H9 (cell line): ENCODE measurements at places on chromosomes 6 and 20. TPM values are rescaled to one million over a fixed set of nuclear protein-coding genes. Genes with fewer than 3 reads are reported as not detected.

PCSK2 gene
- 1.5 and 2.8 TPM in 2 replicates for total RNA-seq

RBM38 gene
- 66.8 and 67.9 TPM in 2 replicates for total RNA-seq

NKAIN4 gene
- total RNA-seq: 19.1 and 20.9 TPM in 2 replicates

FOXF2 gene
- not detected in 2 replicates for total RNA-seq

CASP8AP2 gene
- total RNA-seq: 32.6 and 33.6 TPM in 2 replicates

OOEP gene
- not detected in 2 replicates for total RNA-seq

MUCL3 gene
- 0.15 and 0.20 TPM in 2 replicates for total RNA-seq

MAS1 gene
- 0.02 TPM in 2 replicates for total RNA-seq

SHLD1 gene
- 6.7 and 7.4 TPM in 2 replicates for total RNA-seq

ID1 gene
- 355 and 360 TPM in 2 replicates for total RNA-seq

SMPDL3A gene
- 0.59 and 0.68 TPM in 2 replicates for total RNA-seq

SLC22A2 gene
- total RNA-seq: 0.86 and 1.0 TPM in 2 replicates

CDH26 gene
- 0.79 and 0.97 TPM in 2 replicates for total RNA-seq

FLRT3 gene
- total RNA-seq: 2.1 TPM in 2 replicates

CLPSL1 gene
- not detected in 2 replicates for total RNA-seq

STMND1 gene
- total RNA-seq: not detected in 2 replicates
